ENCODE measurements at places on chromosomes 11 and 22.

DNA sequence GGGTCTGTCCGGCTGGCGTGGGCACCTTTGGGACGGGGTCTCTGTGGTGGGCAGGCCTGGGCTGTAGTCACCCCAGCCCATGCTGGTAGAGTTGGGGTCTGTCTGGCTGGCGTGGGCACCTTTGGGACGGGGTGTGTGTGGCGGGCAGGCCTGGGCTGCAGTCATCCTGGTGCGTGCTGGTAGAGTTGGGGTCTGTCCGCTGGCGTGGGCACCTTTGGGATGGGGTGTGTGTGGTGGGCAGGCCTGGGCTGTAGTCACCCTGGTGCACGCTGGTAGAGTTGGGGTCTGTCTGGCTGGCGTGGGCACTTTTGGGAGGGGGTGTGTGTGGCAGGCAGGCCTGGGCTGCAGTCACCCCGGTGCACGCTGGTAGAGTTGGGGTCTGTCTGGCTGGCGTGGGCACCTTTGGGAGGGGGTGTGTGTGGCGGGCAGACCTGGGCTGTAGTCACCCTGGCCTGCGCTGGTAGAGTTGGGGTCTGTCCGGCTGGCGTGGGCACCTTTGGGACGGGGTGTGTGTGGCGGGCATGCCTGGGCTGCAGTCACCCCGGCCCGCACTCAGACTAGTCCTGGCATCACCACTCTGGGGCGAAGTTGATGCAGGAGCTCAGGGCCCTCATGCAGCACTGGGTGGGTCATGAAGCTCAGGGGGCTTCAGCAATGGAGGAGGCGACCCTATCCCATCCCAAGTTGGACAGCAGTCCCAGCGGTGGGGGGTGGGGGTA, 19.3 kb downstream of the PRR33 start:
- DNase-seq: no peak

DNA sequence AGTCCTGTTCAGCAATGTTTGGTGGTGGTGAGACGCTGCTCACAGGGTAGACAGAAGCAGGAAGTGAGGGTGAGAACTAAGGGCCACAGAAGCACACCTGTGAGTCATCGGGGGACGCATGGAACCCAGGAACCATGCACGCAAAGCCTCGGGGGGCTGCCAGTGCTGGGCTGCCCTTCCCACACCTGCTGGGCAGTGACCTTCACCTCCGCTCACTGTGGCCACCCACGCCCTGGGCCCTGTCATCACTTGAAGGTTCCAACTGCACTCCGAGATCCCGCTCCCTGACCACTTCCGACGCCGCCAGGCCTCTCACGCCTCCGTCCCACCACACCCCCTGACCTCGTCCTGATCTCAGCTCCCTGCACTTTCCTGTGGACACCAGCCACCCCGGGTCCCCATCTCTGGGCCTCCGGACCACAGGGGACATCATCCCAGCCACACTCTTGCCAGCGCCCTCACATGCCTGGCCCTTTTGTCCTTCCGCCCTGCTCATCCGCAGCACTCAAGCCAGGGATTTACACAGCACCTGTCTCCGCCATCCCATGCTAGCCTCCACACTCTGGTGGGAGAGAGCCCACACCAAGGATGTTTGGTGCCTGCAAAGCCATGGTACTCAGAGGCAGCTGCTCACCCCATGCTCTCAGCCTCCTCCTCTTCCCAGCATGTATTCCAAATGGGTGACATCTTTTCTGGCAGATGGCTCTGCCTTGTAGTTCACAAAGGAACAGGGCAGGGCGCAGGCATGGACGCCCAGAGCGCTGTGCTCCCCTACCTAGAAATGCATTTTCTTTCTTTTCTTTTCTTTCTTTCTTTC, 23.1 kb upstream of the ATXN10 start:
- DNase-seq: peak; percentile 38

DNA sequence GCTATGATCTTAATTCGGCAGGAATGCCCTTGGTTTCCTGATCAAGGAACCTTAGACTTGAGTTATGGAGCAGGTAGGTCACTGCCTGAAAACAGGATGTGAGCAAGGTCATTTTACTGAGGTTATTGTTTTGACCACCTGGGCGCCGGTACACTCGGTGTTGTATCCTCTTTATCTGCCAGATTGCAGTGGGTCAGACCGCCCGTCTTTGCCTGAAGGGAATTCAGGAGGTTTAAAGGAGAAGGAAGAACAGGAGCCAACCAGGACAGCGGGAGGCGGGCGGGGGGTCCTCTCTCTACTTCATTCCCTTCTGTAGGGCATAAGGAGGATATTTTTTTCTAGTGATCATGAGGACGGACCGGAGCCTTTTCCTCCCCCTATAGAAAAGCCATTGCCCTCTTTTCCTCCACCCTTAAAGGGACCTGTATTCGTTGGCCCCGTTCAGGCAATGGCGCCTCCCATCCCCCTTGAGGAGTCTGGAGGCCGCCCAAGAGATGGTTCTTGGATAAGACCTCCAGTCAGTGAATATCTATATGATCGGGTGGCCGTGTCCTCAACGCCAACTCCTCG, 649 bp downstream of the MS4A15 start:
- no peak for DNase-seq

DNA sequence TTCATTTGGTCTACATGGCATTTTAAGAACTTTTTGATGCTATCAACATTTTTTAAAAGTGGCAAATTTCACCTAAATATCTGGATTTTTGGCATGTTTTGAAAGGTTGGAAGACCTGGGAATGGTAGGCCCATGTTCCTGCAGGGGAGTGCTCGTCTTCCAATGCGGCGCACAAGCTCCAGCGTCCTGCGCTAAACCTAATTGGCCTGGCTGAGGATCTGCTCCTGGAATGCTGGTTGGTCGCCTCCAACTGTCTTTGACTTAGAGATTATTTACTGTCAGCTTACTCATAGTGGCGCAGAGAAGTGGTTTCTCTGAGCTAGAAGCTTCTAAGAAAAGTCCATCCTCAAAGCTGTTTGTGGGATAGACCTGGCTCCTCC, 626 bp upstream of the LIMK2 start:
- no peak for DNase-seq

DNA sequence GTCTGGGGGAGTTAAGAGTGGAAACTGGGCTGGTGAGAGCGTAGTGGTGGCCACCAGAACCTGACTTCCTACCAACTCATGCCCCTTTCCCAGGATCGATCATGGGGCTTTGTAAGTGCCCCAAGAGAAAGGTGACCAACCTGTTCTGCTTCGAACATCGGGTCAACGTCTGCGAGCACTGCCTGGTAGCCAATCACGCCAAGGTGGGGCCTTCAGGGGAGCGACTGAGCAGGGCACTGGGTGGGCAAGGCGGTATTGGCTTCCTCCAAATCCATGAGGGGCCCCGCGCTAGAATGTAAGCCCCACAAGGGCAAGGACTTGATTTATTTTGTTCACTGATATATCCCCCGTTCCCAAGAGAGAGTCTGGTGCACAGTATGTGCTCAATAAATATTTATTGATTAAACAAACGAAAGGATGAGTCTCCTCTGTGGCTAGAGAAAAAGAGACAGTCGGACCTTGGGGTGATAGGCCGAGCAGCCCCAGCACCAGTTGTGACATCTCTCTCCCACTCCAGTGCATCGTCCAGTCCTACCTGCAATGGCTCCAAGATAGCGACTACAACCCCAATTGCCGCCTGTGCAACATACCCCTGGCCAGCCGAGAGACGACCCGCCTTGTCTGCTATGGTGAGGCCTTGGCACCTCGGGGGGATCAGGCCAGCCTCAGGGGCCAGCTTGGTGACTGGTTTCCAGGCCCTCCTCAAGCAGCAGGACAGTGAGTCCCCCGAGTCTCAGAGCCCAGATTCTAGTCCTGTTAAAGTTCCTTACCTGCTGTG, 765 bp downstream of the ZFPL1 start:
- no peak for DNase-seq

GRCh38 chr11:129738242-129738641, 77.4 kb upstream of the TMEM45B start:
- no peak for DNase-seq

DNA sequence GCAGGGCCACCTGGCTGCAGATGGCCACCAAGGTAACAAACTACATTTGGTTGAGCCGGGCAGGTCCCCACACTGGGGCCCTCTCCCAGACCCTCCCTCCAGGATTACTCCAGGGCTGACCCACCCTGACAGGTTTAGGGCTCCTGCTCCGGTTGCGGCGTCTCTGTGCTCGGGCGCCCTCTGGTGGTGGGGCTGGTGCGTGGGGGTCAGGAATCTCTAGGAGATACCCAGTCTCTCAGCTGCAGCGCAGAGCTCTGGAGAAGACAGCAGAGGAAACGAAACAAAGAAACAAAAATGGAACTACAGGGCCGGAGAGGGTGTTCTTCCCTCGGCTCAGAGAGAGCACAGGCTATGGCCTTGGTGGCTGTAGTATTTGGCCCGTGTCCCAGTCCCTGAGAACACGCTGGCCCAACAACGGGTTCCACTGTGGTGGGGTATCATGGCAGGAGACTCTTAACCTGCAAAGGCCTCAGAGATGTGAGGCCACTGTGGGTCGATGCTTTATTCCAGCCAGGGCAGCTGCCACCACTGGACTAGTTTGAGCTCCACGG, 2.4 kb downstream of the C11orf96 start:
- peak; percentile 50 for DNase-seq

- DNase-seq: peak; percentile 89
These were observed at the start of gene PPM1F for GRCh38 chr22:21952586-21953571. Gene PPM1F (minus strand): TSS chr22:21952848. CDS start chr22:21946048, 6,800 bp downstream.

GRCh38 chr11:26677566-26677965, 44.3 kb downstream of the SLC5A12 start:
- DNase-seq: no peak

DNA sequence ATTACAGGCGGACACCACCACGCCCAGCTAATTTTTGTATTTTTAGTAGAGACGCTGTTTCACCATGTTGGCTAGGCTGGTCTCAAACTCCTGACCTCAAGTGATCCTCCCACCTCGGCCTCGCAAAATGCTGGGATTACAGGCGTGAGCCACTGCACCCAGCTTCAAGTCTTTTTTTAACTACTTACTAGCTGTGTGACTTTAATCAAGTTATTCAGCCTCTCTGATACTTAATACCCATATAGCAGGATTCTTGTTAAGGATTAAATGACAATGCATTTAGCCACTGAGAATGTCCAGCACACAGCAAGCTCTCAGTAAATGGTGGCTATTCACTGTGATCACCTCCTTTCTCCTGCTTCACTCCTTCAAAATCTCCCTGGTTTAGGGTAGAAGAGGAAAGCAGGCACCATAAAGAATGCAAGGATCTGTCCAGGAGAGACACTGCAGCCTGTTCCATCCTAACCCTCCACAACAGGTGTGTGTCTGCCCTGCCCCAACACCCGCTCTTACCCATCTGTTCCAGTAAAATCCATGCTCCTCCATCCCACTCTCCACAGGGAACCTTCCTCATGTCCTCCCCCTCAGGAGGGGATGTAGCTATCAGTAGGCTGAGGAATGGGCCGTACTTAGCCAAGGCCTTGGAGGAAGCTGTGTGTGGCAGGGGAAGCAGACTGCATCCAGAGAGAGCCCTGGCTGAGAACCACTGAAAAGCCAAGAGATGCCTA, 69.3 kb downstream of the MICAL3 start:
- DNase-seq: no peak

DNA sequence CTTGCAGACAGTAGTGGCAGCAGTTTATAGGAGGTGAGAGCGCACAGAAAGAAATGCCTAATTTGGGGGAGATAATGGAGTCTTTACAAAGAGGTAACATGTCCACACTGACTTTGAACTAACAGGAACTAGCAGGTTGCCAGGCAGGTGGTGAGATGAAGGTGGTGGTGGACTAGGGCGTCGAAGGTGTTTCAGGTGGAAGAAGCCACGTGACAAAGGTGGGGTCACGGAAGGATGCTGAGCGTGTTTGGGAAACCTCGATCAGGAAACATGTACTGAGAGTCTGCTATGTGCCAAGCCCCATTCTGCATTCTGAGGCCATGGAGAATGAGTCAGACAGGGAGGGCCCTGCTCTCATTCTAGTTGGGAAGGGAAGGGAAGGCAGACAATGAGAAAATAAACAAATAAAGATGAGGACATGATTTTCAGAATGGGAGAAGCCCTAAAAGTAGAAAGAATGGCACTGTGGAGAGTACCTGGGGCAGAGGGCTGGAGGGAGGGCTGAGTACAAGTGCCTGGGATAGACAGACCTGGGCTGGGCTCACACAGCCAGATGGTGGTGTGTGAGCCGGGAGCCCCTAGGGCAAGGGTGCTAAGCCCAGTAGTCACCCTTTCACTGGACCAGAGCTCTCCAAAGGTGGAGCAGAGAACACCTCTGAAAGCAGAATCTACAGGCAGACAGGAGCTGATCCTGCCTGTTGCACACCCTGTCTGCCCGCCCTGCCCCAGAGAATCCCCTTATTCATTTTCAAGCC, 16.2 kb upstream of the NNMT start:
- DNase-seq: peak; percentile 54

- peak; percentile 25 for DNase-seq
These were observed 99.5 kb downstream of the ZNF280B start for GRCh38 chr22:22408731-22409696.

DNA sequence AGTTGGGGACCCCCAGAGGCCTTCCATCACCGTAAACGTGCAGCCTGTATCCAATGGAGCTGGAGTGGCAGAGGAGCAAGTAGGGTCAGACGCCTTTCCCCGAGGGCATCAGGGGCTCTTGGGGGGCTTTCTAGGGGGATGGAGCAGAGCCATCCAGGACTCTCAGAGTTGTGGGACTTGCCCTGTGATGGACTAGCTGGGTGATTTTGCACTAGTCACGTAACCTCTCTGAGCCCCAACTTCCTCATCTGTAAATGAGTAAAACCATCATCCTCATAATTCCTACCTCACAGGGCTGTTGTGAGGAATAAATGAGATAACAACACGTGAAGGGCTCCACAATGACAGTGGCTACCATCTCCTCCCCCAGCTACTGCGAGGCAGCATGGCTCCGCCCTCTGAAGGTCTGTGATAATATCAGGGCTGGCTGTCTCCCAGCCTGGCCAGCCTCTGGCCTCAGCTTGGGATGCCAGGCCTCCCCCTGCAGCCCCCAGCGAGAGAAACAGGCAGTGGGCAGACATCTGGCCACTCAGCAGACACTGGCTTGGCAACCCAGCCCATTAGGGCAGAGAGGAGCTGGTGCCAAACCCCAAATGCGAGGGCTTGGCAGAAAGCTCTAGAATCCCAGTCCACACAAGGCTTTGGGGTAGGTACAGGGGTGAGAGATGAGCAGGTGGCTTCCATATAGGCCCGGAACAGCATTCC, 6.7 kb downstream of the USP2 start:
- no peak for DNase-seq

GRCh38 chr11:12604557-12605153, 69.6 kb upstream of the TEAD1 start:
- DNase-seq: no peak

- DNase-seq: no peak
These were observed 26.6 kb downstream of the PHLDB1 start for GRCh38 chr11:118633979-118634378.

- DNase-seq: no peak
These were observed 168.5 kb downstream of the ARHGAP42 start for GRCh38 chr11:100855466-100856067.

GRCh38 chr11:46299451-46299961, 22.0 kb downstream of the CREB3L1 start:
- peak; percentile 33 for DNase-seq

GRCh38 chr22:38674888-38675287, 6.9 kb upstream of the TOMM22 start:
- no peak for DNase-seq
